ENCODE measurements at places on chromosomes 11 and 22.
A peak's percentile ranks its signal among the peaks of the same experiment; 100 is the strongest.

GRCh38 chr11:26227301-26227746 lies 104.6 kb upstream of the ANO3 start:
- no peak for DNase-seq

DNA sequence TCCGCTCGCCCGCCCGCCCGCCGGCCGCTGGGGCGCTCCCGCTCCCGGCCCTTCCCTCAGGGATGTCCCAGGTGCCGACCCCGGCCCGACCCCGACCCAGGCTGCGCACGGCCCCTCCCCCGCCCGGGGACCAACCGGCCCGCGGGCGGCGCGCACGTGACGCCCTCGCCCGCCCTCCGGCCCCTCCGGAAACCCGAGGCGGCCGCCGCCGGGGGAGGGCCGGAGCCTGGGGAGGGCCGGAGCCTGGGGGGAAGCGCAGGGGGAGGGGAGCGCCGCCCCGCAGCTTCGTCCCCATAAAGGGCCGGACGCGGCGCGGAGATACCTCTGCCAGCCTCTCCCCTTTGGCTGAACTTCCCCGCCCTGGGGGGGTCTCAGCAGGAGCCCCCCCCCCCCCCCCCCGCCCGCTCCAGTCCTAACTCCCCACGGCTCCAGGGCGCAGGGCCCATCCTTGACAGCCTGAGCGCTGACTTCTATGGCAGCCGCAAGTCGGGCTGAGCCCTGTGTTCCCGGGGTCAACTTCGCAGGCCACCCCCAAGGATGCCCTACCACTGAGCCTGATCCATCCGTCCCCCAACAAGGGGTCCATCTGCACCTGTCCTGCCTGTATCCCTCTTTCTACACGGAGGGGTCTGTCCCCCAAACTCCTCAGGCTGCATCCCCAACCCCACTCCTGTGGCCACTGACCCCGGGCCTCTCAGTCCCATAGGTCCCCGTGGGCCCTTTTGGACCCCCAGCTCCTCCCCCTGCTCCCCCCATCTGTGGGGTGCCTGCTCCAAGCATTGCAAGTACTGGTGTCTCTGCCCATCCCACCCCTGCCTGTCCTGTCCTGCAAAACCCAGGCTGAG lies at the start of gene MAPK12:
Gene MAPK12 (minus strand): TSS at position 69 of the 845 bp plus-strand sequence. CDS start 174 bp downstream, outside the sequence.
- no peak for DNase-seq

DNA sequence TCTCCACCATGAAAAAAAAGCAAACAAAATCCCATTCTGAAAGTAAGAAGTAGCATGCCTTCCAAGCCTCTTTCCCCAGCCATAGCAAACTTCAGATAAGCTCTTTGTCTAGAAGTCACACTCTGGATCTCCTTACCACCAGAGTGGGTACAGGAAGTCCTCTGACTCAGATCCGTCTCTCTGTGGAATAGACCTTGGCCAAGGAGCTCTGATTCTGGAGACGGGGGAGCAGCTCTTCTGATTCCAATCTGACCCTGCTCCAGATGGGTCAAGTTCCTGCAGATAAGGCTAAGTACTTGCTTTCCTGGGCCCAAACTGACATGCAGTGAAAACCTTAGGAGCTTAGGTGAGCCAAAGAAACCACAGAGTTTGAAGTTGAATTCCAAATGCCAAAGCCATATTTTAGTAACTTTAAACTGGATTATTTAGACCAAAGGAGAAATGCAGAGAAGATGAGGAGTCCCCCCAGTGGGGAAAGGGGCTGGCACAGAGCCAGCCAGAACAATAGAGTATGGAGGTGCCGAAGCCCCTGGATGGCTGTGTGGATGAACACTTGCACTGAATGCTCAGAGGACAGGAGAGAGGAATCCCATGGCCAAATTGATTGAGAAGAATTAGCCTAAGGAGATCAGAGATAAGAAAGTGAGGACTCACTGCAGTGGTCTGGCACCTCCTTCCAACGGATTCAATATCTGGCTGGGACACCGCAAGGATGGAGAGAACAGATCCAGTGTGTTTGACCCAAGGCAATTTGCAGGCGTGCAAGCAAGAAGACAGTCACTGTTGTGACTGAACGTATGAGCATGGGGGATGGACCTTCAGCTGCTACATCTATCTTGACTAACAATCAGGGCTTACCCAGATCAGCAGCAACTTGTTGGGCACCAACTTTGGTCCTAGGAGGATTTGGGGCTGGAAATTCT lies 54.9 kb downstream of the ENDOD1 start:
- no peak for DNase-seq

GRCh38 chr11:19307498-19307897 lies 66.8 kb upstream of the E2F8 start:
- DNase-seq: no peak

- no peak for DNase-seq
These were observed 326.9 kb downstream of the TBC1D22A start for GRCh38 chr22:47089374-47089773.

DNA sequence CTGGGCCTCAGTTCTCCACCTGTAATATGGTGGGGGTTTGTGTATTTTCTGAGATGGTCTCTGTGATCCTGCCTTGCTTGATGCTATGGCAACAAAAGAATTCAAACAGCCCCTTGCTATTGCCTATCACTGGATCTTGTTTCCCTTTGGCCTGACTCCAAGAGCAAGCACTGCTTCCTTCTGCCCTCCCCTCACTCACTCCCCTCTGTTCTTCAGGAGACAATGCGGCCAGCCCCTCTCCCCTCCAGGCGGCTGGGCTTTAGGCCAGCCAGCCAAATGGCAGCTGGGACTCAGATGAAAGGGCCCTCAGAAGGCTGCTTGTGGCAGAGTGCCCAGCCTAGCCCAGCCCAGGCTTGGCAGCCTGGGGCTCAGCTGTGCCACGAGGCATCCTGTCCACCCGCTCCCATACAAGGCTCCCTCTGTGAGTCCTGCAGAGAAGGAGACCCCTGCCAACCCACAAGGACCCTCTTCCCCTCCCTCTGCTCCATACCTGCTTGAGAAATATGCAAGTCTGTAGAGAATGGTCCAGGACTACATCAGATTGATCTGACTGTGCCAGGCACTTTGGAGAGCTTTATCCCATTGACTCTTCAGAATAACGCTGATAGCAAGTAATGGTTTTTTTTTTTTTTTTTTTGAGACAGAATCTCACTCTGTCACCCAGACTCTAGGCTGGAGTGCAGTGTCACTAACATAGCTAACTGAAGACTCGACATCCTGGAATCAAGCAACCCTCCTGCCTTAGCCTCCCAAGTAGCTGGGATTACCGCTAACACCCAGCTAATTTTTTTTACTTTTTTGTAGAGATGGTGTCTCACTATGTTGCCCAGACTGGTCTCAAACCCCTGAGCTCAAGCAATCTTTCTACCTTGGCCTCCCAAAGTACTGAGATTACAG lies 7.6 kb upstream of the KCTD14 start:
- no peak for DNase-seq

- no peak for DNase-seq
These were observed 170.7 kb downstream of the CTTN start for GRCh38 chr11:70568814-70569617.

DNA sequence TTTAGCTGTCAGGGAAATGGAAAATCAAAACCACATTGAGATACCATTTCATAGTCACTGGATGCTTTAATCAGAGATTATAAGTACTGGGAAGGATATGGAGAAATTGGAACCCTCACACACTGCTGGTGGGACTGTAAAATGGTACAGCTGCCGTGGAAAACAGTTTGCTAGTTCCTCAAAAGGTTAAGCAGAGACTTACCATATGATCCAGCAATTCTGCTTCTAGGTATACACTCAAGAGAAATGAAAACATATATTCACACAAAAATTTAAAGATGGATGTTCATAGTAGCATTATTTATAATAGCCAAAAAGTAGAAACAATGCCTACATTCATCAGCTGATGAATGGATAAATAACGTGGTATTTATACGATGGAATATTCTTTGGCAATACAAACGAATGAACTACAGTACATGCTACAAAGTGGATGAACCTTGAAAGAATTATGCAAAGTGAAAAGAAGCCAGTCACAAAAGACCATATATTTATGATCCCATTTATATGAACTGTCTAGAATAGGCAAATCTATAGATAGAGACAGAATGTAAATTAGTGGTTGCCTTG lies 23.0 kb downstream of the RNF121 start:
- DNase-seq: no peak

DNA sequence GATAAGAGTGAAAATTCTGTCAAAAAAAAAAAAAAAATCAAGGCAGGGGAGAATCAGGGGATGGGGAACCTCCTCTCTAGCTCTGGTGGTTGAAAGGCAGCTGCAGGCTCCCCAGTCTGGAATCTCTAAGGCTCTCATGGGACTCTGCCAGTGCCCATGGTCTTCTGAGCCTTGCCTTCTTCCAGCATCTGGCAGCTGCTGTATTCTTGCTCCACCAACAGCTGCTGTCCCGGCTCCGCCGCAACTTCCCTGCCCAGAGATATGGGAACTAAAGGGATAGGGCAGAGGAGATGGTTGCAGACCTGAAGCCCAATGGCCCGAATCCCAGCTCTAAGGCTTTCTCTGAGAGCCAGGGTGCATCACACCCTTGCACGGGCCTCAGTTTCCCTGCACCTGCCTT lies 49.5 kb upstream of the PHF21B start:
- no peak for DNase-seq

DNA sequence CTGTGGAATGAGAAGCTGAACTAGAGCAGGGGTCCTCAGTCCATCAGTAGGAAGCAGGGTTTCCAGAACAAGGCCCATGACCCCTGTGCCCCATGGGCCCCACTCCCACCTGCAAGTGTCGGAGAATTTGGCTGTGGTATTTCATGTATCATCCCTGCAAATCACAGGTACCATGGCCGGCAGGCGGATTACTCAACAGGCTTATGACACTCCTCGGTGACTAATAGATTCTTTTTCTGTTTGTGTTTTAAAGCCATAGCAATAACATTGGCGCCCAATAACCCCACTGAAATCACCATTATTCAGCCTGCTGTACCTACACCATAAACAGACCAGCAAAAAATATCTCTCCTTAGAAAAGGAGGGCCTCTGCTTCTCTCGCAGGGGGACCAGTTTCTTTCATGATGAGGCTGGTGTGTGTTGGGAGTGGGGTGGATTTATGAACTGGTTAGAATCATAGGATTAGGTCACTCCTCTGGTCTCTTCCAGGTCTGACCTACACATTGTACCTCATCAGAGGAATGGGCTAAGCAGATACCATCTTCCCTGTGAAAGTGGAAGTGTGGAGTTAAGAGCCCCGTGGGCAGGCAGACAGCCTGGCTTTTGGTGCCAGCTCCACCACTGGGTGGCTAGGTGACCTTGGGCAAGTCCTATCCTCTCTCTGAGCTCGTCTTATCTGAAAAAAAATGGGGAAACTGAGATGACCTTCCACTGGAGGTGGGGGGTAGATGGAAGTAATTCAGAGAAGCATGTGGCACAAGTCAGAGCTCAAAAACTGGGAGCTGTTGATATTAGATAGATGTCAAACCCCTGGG lies 60.2 kb upstream of the WNT11 start:
- DNase-seq: no peak

DNA sequence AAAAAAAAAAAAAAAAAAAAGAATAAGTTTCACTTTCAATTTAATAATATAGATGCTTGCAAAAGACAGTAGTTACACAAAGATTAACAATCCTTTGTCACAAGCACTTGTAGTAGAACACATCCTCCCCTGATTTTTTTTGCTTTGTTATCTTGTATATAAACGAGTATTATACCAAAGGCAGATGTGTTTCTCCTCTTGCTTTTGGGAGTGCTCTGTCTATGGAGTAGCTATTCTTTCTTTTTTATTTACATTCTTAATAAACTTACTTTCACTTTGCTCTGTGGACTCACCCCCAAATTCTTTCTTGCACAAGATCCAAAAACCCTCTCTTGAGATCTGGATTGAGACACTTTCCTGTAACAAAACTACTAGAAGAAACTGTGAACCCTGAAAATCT lies 3.4 kb upstream of the MRPL16 start:
- DNase-seq: no peak

DNA sequence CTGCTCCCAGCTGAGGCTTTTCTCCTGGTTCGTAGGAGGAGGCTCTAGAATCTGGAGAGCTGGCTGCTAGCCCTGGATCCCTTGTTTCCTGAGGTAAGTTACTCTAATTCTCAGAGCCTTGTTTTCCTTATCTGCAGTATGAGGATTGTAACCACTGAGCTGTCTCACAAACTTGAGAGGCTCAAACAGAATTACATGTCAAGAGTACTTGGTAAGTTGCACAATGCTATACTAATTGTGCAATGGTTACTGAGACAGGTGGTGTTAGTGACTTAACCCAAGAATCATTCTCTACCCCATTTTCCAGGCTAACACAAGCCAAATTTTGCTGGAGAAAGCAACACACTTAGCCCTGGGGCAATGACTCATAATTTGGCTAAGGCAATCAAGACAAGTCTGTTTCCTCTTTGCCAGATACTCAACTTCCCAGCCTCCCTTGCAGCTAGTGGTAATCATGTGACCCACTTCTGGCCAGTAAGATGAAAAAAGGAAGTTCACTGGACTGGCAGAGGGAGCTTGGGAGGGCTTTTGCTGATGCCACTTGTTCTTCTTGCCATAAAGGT lies 348.0 kb downstream of the TENM4 start:
- no peak for DNase-seq

- DNase-seq: peak; percentile 50
These were observed 128.7 kb upstream of the TOP3B start for GRCh38 chr22:22111267-22111751.

- no peak for DNase-seq
These were observed 22.0 kb upstream of the GLYATL1 start for GRCh38 chr11:58917159-58917783.

- DNase-seq: no peak
These were observed 15.2 kb downstream of the SMC1B start for GRCh38 chr22:45398214-45398613.
